ENCODE measurements at places on chromosomes 13 and 19.

GRCh38 chr13:93505104-93505952 is 278.7 kb downstream of the GPC6 start:
- no peak for DNase-seq

DNA sequence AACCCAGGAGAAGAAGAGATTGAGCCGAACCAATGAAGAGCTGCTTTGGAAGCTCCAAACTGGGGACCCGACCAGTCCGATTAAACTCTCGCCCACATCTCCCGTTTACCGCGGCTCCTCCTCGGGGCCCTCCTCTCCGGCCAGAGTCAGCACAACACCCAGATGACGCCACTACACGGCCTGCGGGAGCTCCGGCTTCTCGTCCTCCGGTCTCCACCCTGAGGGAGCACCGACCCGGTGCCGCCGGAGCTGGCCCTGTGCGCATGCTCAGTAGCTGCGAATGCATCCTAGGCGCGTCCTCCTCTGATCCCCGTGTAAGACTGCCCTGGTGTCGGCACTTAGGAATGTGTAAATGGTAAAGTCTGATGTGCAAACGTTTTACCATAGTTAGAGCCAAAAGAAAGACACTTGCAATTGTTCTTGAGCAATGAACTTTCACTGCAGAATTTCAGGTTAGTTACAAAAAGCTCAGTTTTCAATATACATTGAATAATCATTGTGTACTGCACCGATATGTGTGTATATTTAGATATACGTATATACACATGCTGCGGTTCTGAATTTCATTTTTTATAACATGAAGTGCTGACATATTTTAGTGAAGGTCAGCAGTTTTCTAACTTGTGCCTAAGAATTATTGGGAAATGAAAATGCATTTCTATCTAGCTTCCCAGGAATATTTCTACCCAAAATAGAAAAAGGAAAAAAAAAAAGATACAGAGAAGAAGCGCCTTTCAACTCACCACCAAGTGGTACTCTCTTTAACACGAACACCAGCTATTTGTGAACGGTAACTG is 92.2 kb downstream of the SLC7A1 start:
- DNase-seq = peak; percentile 22

DNA sequence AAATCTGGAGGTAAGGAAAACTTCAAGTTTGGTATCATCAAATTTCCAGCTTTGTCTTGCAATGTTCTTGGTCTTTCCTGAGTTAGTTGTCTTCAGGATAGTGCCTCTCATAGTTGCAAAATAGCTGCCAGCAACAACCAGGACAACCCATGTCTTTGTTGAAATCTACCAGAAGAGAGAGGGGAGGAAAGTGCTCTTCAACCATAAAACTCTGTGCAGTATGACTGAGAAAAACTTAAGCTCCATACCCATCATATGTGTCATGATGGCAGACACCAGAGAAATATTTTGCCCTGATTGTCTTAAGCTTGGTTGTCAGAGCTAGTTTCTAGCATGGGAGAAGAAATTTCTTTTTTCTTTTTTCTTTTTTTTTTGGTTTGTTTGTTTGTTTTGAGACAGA is 103.3 kb downstream of the SPRY2 start:
- DNase-seq = no peak

- DNase-seq = no peak
Observed at GRCh38 chr13:41767801-41768200, 193.1 kb downstream of the VWA8 start.

DNA sequence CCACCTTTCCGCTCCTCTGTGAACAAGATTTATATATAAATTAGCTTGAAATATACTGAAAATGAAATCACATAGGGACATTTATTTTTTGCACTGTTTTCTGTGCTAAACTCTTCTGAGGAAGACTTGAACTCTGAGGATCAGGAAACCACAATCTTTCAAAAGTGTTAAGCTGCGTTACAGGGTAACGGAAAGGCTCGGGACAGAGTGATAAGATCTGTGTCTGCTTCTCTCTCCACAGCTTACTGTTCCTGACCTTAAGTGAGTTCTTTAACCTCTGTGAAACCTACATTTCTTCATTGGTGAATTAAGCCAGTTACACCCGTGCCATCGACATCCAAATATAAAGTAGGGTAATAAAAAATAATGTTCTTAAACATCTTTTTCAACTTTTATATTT is 38.9 kb downstream of the DACH1 start:
- DNase-seq = no peak

All from activated CD4-positive, alpha-beta T cell treated with anti-CD3 and anti-CD28 coated beads, Interleukin-2, amount 10 ng/mL, durations not matched to agents 7 days and 5 days (primary cell).